ENCODE measurements at places on chromosomes 2 and 18. TPM values are rescaled to one million over a fixed set of nuclear protein-coding genes. Genes with fewer than 3 reads are reported as not detected.
A peak's percentile ranks its signal among the peaks of the same experiment; 100 is the strongest.

GRCh38 chr2:46545015-46545839 lies 65.9 kb downstream of the TMEM247 start:
- no peaks in the 10 kb centered on the region for H3K27me3 ChIP-seq
- peaks cover 64% of the 10 kb centered on the region for H3K4me1 ChIP-seq
- H3K4me3 ChIP-seq, result peak overlapping the region; percentile 96

DNA sequence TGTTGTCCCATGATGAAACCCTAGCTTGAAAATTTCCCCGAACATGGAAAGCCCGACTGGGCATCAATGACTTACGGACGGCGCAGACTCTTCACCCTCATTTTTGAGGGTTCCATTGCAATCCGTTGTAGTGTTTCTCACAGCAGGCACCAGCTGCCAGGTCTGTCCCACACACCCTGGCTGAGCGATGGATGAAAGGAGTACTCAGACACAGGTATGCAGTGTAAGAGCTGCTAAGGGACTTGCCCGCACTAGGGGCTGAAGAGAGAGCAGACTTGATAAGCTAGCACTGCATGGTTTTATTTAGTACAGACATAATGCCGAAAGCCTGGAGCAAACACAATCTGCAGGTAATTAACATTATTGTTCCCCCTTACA lies 15.8 kb downstream of the DYNAP start:
- H3K27ac ChIP-seq, result no peak overlapping the region
- H3K4me3 ChIP-seq, result no peak overlapping the region
- H3K36me3 ChIP-seq, result no peaks in the 10 kb centered on the region
- no peak for DNase-seq
- H3K27me3 ChIP-seq, result no peaks in the 10 kb centered on the region

DNA sequence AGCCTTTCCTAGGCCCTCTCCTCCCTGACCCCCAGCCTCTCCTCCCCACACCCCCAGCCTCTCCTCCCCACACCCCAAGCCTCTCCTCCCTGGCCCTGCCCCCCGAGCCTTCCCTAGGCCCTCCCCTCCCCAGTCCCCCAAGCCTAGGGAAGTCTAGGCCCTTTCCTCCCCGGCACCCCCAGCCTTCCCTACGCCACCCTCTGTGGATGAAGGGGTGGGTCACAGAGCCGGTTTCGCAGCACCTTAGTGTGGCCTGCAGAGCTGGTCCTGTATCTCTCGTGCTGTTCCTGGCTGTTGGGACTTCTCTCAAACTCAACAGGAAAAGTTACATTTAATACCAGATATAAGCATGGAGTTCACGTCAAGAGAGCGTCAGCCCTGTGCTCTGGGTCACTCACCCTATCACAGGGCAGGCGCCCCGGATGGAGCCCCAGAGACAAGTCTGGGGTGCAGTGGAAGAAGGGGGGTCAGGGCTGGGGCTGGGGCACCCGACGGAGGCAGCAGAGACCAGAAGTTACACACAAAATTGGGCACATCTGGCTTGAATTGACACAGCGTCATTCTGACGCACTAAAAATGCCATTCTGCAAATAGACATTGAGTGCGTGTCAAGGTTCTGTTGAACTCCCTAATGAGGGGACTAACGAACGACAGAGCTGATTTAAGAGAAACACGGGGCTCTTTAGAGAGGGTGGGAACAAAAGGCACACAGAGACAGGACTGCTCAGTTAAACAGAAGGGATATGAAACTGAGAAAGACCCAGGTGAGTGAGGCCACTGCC lies 24.0 kb downstream of the KCNIP3 start:
- H3K4me3 ChIP-seq, result no peak overlapping the region
- peaks cover 8% of the 10 kb centered on the region for H3K4me1 ChIP-seq
- no peaks in the 10 kb centered on the region for H3K36me3 ChIP-seq
- no peak overlapping the region for H3K27ac ChIP-seq

Gene NLRC4
- total RNA-seq, result not detected

- no peaks in the 10 kb centered on the region for H3K36me3 ChIP-seq
- no peak for DNase-seq
- peak overlapping the region; percentile 91 for H3K4me3 ChIP-seq
- H3K27me3 ChIP-seq, result no peaks in the 10 kb centered on the region
- H3K4me1 ChIP-seq, result peaks cover 62% of the 10 kb centered on the region
These were observed 145.6 kb downstream of the TGIF1 start for GRCh38 chr18:3595369-3596273.

Gene LYPD1
- total RNA-seq, result 17.4 TPM

GRCh38 chr2:28716265-28716865 lies 35.3 kb upstream of the PPP1CB start:
- H3K4me3 ChIP-seq, result no peak overlapping the region
- peak overlapping the region; percentile 3 for H3K27ac ChIP-seq
- H3K27me3 ChIP-seq, result no peaks in the 10 kb centered on the region
- H3K36me3 ChIP-seq, result no peaks in the 10 kb centered on the region

Gene SLC23A3
- total RNA-seq, result 1.5 TPM

Gene PDCL3
- total RNA-seq, result 35.4 TPM

Gene CCDC141
- not detected for total RNA-seq

DNA sequence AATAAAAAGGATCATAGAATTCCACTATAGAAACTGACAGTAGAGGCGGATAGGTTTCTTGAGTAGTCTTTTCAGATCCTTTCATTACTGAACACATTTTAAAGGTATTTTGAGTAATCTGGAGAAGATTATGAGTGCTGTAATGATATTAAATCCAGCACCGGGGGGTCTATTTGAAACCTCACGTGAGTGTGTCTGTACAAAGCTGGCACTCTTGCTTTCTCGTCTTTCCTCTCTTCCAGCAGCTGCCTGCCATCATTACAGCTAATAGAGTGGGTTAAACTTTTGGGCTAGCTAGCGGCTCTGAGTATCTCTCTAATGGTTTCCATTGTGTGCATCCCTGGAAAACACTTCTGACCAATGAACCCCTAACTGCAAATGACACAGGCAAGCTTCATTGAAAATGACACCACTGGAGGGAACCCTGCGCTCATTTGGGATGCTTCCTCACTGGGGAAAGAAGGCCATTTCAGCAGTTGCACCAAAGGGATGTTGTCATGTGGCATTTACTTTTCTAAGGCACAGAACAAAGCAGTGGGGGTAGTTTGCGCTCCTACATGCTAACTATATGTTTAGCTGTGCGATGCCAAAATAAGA lies 101.0 kb downstream of the HRH4 start:
- H3K27ac ChIP-seq, result no peak overlapping the region
- H3K36me3 ChIP-seq, result no peaks in the 10 kb centered on the region
- no peak for DNase-seq
- H3K4me1 ChIP-seq, result peaks cover 6% of the 10 kb centered on the region

Gene ODC1
- 290 TPM for total RNA-seq

DNA sequence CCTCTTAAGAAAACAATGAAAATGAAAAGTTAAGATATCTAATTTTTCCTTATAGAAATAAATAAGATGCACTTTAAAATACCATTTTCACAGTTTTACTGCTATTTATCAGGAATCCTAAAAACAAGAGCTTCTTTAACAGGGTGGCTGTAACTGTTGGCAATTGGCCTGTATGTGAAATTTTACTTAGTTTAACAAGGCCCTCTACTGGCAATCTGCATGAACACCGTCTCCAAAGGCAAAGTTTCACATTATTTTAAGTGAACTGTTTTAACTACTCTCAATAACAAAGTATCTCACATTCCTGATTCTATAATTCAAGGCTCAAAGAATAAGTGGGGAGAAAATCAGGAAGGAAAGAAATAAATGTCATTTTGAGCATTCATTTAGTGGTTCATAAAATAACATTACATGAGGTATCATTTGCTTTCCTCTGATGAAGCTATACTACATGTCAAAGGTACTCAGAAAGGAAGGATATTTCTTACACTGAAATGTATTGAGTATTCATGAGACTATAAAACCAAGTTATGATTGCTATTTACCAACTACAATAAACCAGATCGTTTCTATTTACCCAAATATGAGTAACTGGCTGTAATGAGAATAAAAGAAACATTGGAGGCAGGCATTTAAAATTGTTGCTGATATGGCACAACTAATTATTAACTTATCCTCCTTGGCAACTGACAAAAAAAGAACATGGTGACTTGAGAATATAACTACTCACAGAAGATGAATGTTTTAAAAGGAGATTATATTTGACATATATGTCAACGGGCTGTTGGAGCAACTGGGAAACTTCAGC lies 7.0 kb downstream of the NCKAP5 start:
- no peak overlapping the region for H3K27ac ChIP-seq
- DNase-seq, result no peak
- H3K4me3 ChIP-seq, result peak overlapping the region; percentile 17
- H3K36me3 ChIP-seq, result peaks cover 11% of the 10 kb centered on the region
- H3K4me1 ChIP-seq, result peaks cover 58% of the 10 kb centered on the region

DNA sequence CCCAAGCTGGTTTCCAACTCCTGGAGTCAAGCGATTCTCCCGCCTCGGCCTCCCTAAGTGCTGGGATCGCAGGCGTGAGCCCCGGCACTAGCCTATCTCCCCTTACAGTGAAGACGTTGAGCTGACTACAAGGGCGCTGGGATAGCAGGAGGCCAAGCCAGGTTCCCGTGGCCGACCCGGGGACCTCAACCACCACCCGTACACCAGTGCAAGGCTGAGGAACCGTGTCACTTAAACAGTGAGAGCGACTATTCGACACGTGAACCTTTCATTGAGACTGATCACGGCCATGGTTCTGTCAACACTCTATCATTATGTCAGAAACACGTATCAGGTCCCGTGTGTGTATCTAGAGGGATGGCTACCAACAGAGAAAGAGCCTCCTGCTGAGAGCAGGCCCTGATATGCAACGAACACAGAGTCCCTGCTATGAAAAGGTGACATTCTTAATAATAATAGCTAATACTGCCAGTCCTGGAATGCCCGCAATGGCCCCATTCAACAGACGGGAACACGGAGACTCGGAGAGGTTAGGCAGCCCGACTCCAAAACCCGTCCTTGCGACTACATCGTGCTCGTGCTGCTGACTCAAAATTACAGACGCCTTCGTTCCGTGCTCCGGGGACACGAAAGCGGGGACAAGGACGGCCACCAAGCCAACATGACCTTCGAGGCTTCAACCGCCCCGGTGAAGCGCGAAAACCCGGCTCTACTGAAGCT lies 833 bp downstream of the AFG3L2 start:
- H3K27me3 ChIP-seq, result no peaks in the 10 kb centered on the region
- peaks cover 49% of the 10 kb centered on the region for H3K4me1 ChIP-seq

GRCh38 chr18:44803019-44803650 lies 122.4 kb downstream of the SETBP1 start:
- H3K4me1 ChIP-seq, result peaks cover 34% of the 10 kb centered on the region
- H3K27me3 ChIP-seq, result no peaks in the 10 kb centered on the region
- peak overlapping the region; percentile 30 for H3K27ac ChIP-seq
- peaks cover 34% of the 10 kb centered on the region for H3K36me3 ChIP-seq
- no peak overlapping the region for H3K4me3 ChIP-seq

DNA sequence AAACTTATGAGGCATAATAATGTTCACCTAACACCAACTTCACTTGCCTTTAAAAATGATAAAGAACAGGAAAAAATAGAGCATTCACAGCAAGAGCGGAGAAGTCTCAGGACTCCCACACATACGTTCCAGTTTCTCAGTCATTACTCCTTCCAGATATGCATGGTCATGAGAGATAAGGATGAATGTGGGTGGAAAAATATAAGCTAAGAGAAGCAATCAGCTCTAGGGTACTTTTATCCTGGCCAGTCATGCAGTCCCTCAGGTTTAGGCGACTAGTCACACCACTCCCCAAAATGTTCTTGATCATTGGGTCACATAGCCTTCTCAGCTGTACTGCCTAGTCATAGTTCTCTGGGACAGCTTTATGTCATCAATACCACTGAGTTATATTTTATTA lies 29.2 kb upstream of the CCDC178 start:
- no peaks in the 10 kb centered on the region for H3K4me1 ChIP-seq
- no peaks in the 10 kb centered on the region for H3K36me3 ChIP-seq
- no peaks in the 10 kb centered on the region for H3K27me3 ChIP-seq
- no peak overlapping the region for H3K4me3 ChIP-seq
- no peak overlapping the region for H3K27ac ChIP-seq

- H3K27me3 ChIP-seq, result no peaks in the 10 kb centered on the region
- no peak overlapping the region for H3K27ac ChIP-seq
These were observed 871.9 kb upstream of the FSHR start for GRCh38 chr2:50026236-50026635.

Gene C18orf54
- 27.9 TPM for total RNA-seq

DNA sequence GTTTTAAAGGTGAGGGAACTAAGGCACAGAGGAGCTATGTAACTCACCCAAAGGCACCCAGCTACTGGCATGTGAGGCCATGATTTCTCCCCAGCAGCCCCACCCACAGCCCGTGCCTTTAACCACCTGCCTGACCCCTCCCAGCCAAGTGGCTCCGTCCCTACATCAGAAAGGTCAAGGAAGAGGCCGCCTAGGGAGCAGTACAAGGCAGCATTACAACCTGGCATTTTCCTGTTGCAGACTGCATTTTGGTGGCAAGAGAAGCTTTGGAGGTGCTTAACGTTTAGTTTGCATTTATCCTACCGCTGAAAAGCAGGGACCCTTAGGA lies 17.5 kb downstream of the STEAP3 start:
- no peak overlapping the region for H3K4me3 ChIP-seq
- no peaks in the 10 kb centered on the region for H3K27me3 ChIP-seq
- H3K27ac ChIP-seq, result no peak overlapping the region
- no peak for DNase-seq
- no peaks in the 10 kb centered on the region for H3K4me1 ChIP-seq

Gene MYOM1
- 1.4 TPM for total RNA-seq

DNA sequence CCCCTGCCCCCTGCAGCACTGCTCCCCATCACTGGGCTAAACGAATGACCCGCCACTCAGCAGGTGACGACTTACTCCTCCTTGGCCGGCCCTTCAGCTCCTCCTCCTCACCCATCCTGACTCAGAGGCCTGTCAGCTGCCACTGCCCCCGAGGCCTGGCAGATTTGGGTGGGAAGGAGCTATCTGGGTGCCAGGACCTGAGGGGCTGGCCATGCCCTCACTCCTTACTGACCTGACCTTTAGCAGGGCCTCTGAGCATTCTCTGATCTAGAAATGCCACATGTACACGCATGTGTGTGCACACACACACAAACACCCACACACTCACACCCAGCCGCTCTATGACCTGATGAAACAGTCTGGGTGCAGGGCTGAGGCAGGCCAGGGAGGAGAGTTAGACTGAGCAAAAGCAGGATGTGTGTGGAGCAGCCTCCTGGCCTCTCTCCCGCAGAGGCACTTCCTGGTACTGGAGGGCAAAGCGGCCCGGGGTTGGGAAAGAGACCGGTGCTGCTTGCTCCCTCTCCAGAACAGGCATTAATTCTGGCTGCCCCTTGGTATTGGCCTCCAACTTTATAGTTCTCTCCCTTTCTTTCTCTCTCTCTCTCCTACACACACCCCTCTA lies 68.0 kb downstream of the ZFP36L2 start:
- H3K4me1 ChIP-seq, result peaks cover 25% of the 10 kb centered on the region
- peak overlapping the region; percentile 81 for H3K27ac ChIP-seq
- no peaks in the 10 kb centered on the region for H3K36me3 ChIP-seq
- DNase-seq, result no peak
- H3K27me3 ChIP-seq, result no peaks in the 10 kb centered on the region
- no peak overlapping the region for H3K4me3 ChIP-seq

- no peak overlapping the region for H3K4me3 ChIP-seq
- no peak overlapping the region for H3K27ac ChIP-seq
- peaks cover 4% of the 10 kb centered on the region for H3K4me1 ChIP-seq
- DNase-seq, result no peak
These were observed 112.4 kb downstream of the MIB1 start for GRCh38 chr18:21853016-21853415.

Gene VPS54
- 26.8 TPM for total RNA-seq
